ENCODE measurements at places on chromosomes 7 and 10.

- DNase-seq, result no peak
Measured at GRCh38 chr10:82660986-82661385, 786.0 kb downstream of the NRG3 start.

DNA sequence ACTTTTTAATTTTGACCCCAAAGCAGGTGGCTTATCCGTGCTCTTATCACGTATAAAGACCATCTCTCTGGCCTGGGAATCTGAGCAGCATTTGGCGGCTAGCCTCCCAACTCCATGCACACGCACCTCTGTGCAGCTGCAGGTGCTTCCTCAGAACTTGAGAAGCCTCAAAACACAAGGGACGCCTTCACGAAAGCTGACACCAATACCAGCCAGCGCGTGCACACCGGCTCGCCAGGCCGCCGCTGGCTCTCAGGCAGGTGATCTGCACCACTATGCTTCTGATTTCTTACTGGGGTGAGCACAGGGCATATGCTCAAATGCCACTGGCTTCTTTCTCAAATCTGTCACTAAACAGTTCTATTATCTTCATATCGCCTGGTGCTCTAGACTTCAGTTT is 145.0 kb downstream of the PARD3 start:
- no peak for DNase-seq

- no peak for DNase-seq
Measured at GRCh38 chr7:15086131-15086611, 183.6 kb upstream of the DGKB start.

DNA sequence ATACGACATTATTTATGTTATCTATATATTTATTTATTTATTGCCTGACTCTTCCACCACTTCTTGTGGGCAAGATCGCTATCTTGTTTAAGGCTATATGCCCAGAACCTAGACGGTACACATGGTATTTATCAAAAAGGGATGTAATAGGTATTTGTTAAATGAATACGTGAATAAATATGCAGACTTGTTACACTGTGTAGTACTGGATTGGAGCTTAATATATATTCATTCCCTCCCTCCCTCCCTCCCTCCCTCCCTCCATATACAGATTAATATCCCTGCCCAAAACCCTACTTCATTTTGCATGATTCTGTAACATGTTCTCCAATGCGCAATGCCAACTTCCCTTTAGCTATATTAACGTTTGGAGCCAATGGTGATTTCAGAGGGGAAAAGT is 1273.7 kb upstream of the AUTS2 start:
- no peak for DNase-seq

DNA sequence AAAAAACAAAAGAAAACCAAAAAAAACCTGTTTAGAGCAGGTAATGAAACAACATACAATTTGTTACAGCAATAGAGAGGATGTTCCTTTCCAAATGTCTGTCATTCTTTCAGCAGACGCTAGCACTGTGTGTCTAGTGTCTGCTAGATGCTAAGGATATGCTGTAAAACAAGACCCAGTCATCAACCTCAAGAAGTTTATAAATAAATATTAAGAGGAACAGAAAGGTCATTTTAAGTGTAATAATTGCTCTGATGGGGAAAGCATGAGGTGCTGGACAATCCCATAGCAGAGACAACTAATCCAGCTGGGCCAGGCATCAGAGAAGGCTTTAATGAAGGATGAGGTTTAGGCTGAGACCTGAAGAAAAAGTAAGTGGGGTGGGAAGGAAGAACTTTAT is 23.3 kb upstream of the ASCC1 start:
- DNase-seq, result no peak

DNA sequence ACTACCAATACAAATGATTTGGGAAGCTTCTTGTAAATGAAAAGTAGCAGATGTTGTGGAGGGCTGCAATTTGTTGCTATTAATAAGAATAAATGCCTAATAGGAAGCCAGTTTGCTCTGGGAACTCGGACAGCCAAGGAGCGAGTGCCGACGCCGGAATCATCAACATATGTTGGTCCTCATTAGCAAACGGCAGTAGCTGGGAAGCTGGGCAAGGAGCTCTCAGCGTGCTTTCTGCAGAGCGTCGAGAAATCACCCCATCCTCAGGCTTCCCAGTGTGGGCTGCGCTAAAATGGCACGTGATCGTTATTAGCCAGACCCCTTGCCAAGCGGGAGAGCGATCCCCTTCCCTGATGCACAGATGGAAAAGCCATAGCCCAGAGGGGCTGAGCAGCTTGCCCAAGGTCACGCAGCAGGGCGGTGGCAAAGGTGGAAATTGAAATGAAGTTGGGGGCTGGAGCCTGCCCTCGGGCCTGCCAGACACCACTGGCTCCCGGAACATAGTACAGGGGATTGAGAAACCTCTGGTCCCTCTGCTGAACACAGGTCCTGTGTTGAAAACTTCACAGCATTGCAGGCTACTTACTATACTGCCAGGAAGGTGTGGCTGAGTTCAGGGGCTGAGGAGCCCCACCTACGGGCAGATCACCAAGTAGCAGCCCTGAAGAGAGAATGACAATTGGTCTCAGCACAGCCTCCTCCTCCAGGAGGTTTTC is 326.9 kb downstream of the PLXNA4 start:
- no peak for DNase-seq

DNA sequence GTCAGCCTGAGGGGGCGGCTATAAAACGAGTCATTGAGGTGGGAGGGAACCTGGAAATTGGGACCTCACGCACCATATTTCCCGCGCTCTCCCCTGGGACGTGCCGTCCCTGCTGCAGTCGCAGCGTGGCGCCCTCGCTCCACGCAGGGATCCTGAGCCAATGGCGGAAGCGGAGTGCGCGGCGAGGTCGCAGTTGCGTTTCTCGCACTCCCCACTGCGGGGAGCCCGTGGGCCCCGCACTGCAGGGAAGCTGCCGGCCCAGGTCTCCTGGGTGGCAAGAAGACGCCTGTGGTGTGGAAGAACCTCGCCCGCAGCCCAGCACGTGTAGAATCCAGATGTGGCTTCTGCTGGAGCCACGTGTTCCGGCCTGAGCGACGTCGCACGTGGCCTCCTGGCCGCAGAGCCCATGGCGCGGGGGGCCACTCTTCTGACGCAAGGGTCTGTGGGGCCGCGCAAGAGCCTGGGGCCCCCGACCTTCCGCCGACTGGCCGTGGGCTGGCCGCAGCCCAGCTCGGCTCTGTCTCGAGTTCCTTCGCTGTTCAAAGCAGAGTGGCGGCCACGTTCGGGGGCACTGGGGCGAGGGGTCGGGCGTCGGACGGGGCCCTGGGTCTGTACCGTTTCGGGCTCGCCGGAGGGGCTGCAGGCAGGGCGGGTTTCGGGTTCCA is 26.4 kb downstream of the HIF1AN start:
- peak; percentile 63 for DNase-seq

- DNase-seq, result no peak
Measured at GRCh38 chr10:50990568-50991455, 83.5 kb upstream of the PRKG1 start.

GRCh38 chr7:101733713-101734475 is 83.5 kb upstream of the CUX1 start:
- DNase-seq, result no peak

- no peak for DNase-seq
Measured at GRCh38 chr10:133123050-133123745, 35.5 kb downstream of the ADGRA1 start.

DNA sequence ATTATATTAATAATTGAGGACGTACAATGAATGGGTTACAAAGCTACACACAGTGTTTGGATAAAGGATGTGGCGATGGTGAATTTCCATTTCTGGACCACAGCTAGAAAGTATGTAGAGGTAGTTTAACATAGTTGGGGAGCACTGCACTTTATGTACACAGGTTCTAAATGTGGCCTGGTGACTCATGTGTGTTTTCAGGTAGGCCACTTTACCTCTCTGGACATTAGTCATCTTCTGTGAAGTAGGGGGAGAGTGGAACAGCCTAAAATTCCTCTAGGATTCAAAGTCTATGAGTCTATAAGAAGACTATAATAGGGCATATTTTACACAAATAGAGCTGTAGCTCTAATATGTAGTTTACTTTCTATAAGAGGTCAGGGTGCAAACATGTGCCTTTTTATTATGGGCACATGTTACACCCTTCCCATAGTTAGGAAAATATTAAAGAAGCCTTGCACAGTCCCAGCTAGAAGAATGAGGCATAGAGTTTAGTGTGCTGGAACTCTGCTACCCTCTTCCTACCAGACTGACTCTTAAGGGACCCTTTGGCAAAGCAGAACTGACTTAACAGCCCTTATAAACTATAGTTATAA is 594.9 kb downstream of the LRMDA start:
- DNase-seq, result no peak

DNA sequence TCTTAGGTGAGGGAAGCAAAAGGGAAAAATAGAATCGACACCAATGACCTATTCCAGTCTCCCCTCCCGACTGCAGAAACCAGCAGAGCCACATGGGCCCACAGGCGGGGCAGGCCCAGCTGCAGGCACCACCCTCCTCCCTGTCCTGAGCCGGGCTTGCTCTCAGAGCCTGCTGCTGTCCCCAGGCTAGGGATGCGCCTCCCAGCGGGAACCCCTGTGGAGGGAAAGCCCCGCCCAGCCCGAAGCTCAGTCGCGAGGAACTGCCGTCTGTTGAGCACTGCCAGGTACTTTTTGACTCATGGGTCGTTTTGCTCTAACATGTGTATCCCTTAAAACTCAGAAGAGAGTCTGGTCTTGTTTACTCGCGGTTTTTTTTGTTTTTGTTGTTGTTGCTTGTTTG is 124.5 kb upstream of the RET start:
- DNase-seq, result no peak

DNA sequence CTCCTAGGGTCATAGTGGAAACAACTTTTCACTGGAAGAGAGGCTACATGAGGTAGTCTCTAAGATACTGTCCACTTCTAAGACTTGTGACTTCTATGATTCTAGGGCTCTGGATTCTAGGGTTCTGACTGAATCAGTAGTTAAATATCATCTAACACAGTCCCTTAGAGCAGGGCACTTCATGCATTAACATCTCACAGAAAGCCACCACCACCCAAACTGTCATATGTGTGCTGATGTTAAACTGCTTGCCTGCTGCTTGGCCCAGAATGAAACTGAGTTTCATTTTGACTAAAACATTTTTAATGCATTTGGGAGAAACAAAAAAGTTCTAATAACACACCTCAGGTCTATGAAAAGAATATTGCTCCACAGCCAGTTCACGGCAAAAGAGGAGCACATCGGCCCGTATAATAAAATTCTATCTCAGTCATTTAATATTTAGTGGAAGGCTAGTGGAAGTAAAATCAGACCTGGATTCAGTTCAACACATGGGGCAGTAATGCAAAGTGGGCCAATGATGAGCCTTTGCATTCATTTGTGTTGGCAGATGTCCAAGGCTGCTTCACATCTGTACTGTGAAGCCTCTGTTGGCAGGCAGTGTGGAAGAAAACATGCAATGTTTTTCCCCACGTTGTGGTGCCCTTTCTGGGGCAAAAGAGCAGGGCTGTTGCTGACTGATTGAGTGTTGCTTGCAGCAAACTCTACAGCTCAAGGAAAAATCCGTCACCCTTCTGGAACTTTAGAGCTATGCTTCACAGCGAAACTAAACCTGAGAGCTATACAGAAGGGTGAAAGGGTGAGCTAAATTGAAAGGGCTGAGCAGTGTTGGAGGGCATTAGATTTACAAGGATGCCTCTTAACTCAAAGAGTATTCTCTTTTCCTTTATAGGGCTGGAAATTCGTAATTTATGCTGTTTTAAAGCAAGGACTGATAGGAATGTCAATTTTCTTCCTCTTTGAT is 33.5 kb upstream of the AUTS2 start:
- DNase-seq, result no peak

- DNase-seq, result no peak
Measured at GRCh38 chr7:135499818-135500217, 10.1 kb downstream of the CNOT4 start.

DNA sequence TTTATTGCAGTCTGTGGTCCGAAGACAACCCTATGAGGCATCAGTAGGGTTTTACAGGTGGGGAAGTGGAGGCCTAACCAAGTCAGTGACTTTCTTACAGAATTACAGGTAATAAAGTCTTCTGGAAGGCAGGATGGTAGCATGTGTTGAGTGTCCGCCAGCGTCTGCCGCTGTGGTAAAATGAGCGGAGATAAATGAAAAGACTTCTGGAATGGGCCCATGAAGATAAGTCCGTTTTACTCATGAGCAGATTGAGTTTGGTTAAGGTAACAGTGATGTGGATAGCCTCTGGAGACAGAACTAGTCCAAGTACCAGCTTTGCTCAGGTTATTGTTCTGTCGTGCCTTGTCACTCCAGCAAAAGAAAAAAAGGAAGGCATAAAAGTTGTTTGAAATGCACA is 966 bp downstream of the FBH1 start:
- DNase-seq, result no peak

DNA sequence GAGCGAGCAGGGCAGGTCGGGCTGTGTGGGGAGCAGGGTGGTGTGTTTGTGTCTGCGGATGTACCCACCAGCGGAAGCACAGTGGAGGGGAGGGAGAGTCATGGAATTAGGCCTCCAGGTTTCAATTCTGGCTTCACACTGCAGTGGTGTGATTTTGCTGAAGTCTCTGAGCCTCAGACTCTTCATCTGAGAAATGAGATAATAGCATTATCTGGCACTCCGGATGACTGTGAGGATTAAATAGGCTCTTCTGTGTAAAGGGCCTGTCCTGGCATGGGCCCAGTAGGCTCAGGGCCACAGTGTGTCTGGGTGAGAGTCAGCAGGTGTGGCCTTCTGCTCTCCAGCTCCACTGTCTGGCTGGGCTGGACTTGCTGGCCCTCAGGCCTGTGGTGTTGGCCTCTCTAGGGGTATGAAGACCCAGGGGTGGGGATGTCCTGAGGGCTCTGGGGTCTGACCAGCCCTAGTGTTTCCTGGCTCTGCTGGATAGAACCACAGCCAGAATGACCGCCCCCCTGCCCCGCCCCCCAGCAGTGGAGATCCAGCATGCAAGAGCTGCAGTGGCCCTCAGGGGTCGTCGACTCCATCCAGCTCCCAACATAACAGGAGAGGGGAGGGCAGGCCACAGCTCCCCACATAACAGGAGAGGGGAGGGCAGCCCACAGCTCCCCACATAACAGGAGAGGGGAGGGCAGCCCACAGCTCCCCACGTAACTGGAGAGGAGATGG is 178.6 kb downstream of the RPS24 start:
- no peak for DNase-seq

- no peak for DNase-seq
Measured at GRCh38 chr7:100753750-100754149, 20.4 kb downstream of the ZAN start.

- DNase-seq, result no peak
Measured at GRCh38 chr10:129897871-129898626, 66.0 kb downstream of the EBF3 start.

- no peak for DNase-seq
Measured at GRCh38 chr10:5396556-5397300, 7.9 kb downstream of the TUBAL3 start.

GRCh38 chr7:28808796-28809533 is 149.2 kb downstream of the TRIL start:
- DNase-seq, result no peak

- no peak for DNase-seq
Measured at GRCh38 chr7:114255404-114255841, 159.2 kb upstream of the FOXP2 start.

DNA sequence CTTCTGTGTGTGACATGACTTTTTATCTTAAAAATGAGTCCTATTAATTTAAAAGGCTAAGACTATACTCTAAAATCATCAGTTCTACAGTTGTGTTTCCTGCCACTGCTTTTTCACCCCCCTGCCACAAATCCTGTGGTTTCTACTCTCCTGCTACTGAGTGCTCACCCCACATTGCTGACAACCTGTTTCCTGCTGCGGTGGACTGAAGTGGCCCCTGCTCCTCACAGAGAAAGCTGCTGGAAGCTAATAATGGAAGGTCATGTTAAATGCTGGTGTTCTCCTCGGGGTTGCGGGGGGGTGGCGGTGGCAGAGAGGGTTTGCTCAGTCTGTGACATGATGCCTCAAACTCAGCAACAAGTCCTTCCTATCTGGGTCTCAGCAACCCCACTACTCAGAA is 113.2 kb upstream of the INHBA start:
- DNase-seq, result no peak
